CD4-positive, alpha-beta memory T cell (primary cell): ENCODE measurements at places on chromosomes 7 and 10. TPM values are rescaled to one million over a fixed set of nuclear protein-coding genes. Genes with fewer than 3 reads are reported as not detected.

Gene NRG3
- not detected for total RNA-seq

Gene FXYD4
- not detected for total RNA-seq

Gene ATOH7
- not detected for total RNA-seq

DNA sequence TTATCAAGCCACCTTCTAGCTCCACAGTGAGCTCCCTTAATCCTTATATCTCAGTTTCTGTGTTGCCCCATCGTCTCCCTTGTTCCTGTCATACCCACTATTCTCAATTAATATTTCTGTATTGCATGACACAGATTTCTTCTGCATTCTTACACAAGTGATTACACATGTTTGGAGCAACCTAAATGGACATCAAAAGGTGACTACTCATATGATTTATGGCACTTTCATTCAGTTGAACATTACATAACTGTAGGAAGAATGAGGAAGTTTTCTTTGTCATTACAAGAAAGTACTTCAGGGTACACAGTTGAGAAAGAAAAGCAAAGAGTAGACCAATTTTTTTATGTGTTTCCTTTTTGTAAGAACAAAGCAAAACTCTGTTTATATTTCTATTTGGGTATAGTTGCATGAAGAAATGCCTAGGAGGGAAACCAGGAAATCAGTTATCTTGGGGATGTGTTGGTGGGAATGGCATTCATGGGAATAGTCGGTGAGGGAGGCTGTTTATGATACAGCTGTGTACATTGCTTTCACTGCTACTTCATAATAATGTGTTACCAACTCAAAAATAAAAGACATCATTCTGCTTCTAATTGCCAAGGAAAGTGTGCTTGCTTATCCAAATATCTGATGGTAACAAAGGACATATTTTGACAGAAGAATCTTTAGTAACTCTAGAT, 23.6 kb upstream of the PRSS37 start:
- H3K4me3 ChIP-seq: no peak overlapping the region
- no peak for DNase-seq
- no peak overlapping the region for H3K27ac ChIP-seq
- no peaks in the 10 kb centered on the region for H3K4me1 ChIP-seq
- no peaks in the 10 kb centered on the region for H3K36me3 ChIP-seq

- no peak overlapping the region for H3K27ac ChIP-seq
- H3K27me3 ChIP-seq: no peaks in the 10 kb centered on the region
- H3K4me3 ChIP-seq: no peak overlapping the region
- no peaks in the 10 kb centered on the region for H3K36me3 ChIP-seq
- no peak for DNase-seq
Measured at GRCh38 chr7:2115760-2116447, 116.8 kb downstream of the MAD1L1 start.

GRCh38 chr7:4689151-4689550, 7.1 kb downstream of the FOXK1 start:
- H3K4me1 ChIP-seq: peaks cover 76% of the 10 kb centered on the region
- H3K36me3 ChIP-seq: no peaks in the 10 kb centered on the region
- no peak overlapping the region for H3K4me3 ChIP-seq
- H3K27me3 ChIP-seq: no peaks in the 10 kb centered on the region
- no peak overlapping the region for H3K27ac ChIP-seq

- H3K27me3 ChIP-seq: no peaks in the 10 kb centered on the region
- DNase-seq: no peak
- H3K4me3 ChIP-seq: no peak overlapping the region
- H3K4me1 ChIP-seq: no peaks in the 10 kb centered on the region
- no peak overlapping the region for H3K27ac ChIP-seq
Measured at GRCh38 chr10:58517081-58517480, 4.4 kb downstream of the BICC1 start.

DNA sequence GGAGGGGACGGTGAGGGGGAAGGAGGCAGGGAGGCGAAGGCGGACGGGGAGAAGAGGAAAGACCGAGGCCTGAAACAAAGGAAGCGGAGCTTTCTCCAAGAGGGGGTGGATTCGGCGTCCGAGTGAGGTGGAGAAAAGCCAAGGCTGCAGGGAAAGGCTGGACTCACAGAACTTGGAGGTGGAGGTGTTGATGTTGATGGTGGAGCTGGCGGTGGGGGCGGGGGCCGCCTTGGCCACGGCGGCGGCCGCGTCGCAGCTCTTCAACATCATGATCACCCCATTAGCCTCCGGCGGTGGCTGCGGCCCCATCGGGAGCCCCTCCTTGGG, 578 bp downstream of the CACUL1 start:
- peak overlapping the region; percentile 87 for H3K27ac ChIP-seq
- H3K36me3 ChIP-seq: no peaks in the 10 kb centered on the region
- H3K27me3 ChIP-seq: no peaks in the 10 kb centered on the region
- DNase-seq: peak; percentile 31
- H3K4me1 ChIP-seq: peaks cover 48% of the 10 kb centered on the region
